ENCODE measurements at places on chromosomes 11 and 22.
A peak's percentile ranks its signal among the peaks of the same experiment; 100 is the strongest.

GRCh38 chr11:28228196-28228895, 120.2 kb downstream of the METTL15 start:
- no peak for DNase-seq

GRCh38 chr22:28883917-28884746, 760 bp downstream of the ZNRF3 start:
- peak; percentile 29 for DNase-seq

GRCh38 chr11:79942646-79943045, 501.8 kb upstream of the TENM4 start:
- no peak for DNase-seq

DNA sequence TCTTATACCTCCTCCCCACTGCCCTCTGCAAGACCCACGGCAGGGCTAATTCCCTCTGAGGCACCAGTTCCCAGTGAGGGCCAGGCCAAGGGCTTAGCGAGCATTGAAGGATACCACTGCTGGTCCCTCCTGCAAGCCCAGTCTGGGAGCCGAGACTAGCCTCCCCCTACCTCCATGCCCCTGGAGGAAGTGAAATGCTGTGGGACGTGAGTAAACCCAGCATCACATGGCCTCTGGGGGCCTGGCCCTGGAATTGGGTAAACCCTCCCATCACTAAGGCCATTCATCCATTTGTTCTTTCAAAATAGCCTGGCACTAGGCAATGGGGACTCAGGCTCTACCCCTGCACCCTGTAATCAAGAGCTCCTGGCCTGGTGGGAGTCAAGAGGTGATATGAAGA, 24.7 kb downstream of the ARAP1 start:
- DNase-seq: no peak

- no peak for DNase-seq
These were observed 361.3 kb downstream of the GRM5 start for GRCh38 chr11:88704485-88704884.

- DNase-seq: no peak
These were observed 57.5 kb upstream of the TTLL12 start for GRCh38 chr22:43244402-43244801.

DNA sequence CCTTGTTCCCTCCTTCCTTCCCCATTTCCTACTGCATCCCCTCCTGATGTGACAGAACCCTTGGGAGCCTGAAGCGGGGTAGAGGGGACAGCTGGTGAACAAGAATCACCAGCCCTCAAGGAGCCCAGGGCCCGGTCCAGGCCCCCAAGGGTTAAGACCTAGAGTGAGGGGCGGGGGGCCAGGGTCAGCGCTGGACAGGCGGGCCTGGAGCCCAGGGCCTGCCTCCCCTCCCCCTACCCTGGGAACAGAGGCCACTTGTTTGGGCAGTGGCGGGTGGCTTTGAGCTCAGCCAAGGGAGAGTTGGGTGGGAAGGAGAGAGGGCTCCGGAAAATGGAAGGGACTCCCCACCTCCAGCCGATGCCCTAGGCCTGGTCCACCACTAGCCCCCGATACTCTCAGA, 2.1 kb downstream of the ARAP1 start:
- DNase-seq: no peak

- no peak for DNase-seq
These were observed 32.2 kb downstream of the RPL3 start for GRCh38 chr22:39287076-39287725.

GRCh38 chr11:72730737-72731136, 21.5 kb downstream of the ARAP1 start:
- DNase-seq: no peak

DNA sequence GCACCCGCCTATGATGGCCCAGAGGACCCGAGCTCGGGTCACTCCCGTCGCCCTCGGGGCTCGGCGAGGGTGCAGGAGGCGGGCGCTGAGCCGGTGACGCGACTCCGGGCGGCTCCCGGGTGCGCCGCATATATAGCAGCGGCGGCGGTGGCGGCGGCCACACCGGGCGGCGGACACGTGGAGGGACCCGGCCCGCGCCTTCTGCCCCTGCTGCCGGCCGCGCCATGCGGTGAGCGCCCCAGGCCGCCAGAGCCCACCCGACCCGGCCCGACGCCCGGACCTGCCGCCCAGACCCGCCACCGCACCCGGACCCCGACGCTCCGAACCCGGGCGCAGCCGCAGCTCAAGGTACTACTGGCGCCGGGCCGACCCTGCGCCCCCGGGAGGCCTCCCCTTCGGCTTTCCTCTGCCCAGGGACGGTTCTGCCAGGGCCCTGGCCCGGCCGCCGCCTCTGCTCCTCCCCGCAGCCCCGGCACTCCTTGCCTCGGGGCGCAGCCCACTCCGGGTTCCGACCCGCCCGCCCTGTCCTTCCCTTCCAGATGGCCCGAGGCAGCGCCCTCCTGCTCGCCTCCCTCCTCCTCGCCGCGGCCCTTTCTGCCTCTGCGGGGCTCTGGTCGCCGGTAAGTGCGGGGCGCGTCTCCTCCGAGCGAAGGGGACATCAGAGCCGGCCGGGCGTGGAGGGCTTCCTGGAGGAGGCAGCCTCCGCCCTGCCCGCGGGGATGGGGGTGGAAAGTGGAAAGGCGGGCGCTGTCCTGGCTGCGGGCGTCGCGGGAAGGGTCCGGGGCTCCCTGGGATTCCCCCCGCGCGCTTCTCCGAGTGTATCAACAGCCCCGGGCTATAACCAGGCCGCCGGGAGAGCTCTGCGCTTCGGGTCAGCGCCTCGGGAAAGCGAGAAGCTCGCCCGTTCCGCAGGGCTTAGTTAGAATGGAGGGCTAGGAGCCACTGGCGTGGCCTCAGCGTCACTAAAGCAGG, at the start of gene GAL:
Gene GAL, plus strand, starts transcription at position 160 of the 972 bp plus-strand sequence. Its CDS starts 380 bp downstream, at position 540.
- DNase-seq: no peak

- no peak for DNase-seq
These were observed 14.4 kb upstream of the UPK3A start for GRCh38 chr22:45270095-45271020.

GRCh38 chr11:13114566-13115379, 105.7 kb downstream of the RASSF10 start:
- DNase-seq: no peak

GRCh38 chr11:96341211-96342013, 1.6 kb downstream of the MAML2 start:
- DNase-seq: peak; percentile 44

GRCh38 chr22:31530823-31531195, 34.5 kb downstream of the SFI1 start:
- no peak for DNase-seq

DNA sequence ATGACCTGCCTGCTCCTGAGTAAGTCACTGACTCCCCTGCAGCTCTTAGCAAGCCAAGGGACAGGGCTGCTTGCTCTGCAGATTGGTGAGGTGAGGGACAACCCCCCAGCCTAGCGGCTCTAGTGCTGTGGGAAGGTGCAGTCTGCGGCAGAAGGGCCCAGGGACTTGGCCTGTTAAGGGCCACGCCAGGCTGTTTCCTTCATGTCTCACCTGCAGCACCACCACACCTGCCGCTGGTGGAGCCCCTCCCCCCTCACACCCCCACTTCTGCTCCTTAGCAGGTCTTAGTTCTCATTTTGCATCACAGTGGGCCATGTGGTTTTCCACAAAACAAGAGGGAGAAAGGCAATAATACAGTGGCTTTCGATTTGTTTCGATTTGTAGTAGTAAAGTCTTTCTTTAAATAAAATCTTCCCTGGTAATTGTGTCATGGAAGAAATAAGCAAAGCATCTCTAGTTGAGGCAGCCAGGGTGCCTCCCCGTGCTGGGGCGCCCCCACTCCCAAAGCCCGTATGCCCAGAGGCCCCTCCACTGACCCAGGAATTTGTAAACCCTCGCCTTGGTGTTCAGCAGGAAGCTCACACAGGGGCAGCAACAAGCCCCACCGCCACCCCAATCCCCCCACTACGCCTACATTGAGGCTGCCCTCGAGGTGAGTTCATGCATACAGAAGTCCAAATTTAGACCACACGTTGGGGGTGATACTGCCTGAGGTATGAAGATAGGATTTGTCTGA, 86.5 kb upstream of the CLDN5 start:
- no peak for DNase-seq

- DNase-seq: no peak
These were observed 33.5 kb upstream of the OR10W1 start for GRCh38 chr11:58301576-58301975.
